ENCODE measurements at places on chromosomes 16 and 17.
A peak's percentile ranks its signal among the peaks of the same experiment; 100 is the strongest.

DNA sequence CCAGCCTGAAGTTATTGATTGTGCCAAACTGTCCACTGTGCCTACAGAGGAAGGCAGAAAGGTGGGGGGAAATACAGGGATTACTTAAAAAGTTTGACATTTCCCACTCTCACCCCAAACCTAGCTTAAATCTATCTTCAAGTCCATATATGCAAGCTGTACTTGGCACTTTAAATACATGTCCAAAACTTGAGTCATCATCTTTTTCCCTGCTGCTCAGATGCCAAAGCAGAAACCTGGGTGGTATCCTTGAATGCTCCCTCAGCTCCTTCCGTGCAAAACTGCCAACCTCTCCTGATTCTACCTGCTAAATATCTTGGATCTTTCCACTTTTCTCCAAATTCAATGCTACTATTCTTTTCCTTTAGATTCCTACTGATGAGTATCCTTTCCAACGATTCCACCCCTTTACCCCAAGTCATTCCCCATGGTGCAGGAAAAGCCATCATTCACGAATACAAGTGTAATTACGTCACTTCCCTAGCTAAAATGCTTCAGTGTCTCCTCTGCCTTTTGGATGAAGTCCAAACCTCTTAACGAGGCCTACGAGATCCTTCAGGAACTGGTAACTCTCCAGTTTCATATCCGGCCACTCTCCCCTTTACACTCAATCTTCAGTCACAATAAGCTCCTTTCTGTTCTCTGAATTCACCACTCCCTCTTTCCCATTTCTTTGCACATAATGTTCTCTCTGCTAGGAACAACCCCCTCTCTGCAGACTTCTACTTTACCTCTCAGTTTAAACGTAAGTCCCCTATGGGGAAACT is 9.3 kb downstream of the BECN1 start:
- DNase-seq = peak; percentile 98

GRCh38 chr16:54244061-54244886 is 42.3 kb downstream of the IRX3 start:
- DNase-seq = no peak

GRCh38 chr17:49549691-49550678 is 25.7 kb upstream of the NXPH3 start:
- DNase-seq = no peak

GRCh38 chr16:89434490-89434889 is 55.9 kb downstream of the ANKRD11 start:
- DNase-seq = no peak

DNA sequence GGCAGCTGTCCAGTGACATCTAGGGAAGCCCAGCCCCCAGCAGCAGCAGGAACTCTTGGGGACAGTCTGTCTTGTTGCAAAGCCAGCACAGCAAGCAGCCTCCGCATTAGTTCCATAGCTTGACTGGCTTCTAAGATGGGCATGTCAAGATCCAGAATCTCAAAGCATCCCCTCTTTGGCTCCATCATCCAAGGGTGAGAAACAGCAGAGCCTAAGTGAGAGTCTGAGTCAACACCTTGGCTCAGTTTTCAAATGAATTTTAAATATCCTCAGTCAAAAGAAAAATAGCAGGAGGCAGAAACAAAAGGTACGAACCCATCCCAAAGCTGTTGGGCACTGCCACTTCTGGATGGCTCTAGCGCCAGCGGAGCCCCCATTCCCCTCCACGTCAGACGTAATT is 2.2 kb downstream of the CLDN9 start:
- DNase-seq = no peak

DNA sequence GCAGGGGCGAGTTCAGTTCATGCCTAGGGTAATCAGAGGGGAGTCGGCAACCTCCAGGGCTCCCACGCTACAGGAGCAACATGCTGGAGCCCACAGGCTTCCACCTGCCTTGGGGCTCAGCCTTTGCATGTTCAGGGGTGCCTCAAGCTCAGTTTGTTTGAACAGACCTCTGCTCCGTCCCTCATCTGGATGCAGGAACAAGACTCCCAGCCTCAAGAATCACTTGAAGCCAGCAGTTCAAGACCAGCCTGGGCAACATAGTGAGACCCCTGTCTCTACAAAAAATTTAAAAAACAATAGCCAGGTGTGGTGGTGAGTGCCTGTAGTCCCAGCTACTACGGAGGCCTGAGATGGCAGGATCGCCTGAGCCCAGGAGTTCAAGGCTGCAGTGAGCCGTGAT is 4.9 kb upstream of the HSD11B2 start:
- no peak for DNase-seq

DNA sequence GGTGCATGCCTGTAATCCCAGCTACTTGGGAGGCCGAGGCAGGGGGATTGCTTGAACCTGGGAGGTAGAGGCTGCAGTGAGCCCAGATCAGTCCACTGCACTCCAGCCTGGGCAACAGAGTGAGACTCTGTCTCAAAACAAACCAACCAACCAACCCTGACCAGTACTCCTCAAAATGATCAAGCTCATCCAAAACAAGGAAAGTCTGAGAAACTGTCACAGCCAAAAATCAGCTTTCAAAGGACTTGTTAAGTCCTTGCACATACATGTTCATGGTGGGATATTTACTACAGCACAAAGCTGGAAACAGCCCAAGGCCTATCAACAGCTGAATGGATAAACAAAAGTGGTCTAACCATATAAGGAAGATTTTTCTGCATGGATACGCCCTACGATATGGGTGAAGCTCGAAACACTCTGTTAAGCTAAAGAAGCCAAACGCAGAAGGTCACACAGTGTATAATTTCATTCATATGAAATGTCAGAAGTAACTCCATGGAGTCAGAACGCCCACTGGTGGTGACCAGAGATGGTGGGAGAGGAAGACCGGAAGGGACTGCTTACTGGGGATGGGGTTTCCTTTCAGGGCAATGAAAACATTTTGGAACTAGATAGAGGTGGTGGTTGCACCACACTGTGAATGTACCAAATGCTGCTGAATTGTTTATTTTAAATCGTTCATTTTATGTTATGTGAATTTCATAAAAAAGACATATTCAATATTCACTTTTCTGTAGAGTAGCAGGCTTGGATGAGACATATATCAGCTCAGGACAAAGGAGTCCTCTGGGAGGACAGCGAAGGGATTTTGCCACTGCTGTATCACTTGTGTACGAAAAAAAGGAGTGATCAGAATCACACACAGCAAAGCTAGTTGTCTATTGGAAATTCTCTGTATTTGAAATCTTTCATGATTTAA is 17.7 kb downstream of the CCL17 start:
- DNase-seq = peak; percentile 79

DNA sequence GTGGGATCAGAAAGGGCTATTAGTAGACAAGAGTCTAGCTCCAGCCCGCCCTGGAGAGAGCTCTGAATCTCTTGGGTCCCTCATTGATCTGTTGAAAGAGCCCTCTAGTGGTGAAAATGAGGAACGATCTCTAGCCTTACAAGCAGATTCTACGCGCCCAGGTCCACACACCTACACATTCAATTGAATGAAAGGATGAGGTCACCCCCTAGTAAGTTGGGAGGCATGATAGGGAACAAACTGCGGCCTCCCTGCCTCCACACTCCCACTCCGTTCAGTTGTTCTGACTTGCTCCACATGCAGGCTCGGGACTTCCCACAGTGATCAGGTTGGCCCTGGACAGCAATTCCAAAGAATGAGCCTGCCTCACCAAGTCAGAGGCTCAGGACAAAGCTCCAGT is 2.9 kb upstream of the CACNG3 start:
- peak; percentile 45 for DNase-seq

DNA sequence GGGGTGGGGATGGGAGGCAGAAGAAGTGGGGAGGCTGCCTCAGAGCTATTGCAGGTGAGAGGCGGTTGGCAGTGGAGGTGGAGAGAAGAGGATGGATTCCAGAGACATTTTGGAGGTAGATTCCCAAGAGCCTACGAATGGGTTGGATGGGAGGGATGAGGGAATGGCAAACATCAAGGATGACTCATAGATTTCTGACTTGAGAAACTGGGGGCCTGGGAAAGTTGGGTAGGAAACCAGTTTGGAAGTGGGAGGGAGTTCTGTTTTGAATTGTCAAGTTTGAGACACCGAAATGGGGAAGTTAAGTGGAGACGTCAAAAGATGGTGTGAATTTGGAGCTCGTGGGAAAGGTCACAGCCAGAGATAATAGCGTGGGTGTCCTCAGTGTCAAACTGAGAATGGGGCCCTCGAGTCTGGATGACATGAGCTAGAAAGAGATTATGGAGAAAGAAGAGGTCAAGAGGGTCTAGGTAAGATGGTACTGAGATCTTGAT is 6.2 kb upstream of the CYLD start:
- no peak for DNase-seq

- no peak for DNase-seq
Measured at GRCh38 chr16:73432850-73433730, 385.2 kb upstream of the ZFHX3 start.

- no peak for DNase-seq
Measured at GRCh38 chr17:63639125-63639524, 16.9 kb downstream of the MAP3K3 start.
